Stimulated activated CD4-positive, alpha-beta T cell treated with anti-CD3 and anti-CD28 coated beads, Interleukin-1b, Interleukin-23, amount 100 ng/mL, for 1 hour (primary cell): ENCODE measurements at places on chromosomes 5 and 9.
A peak's percentile ranks its signal among the peaks of the same experiment; 100 is the strongest.

GRCh38 chr5:93399675-93400074, 181.3 kb downstream of the NR2F1-AS1 start:
- DNase-seq, result no peak

- no peak for DNase-seq
Observed at GRCh38 chr5:36728697-36729543, 122.5 kb downstream of the SLC1A3 start.

- DNase-seq, result no peak
Observed at GRCh38 chr9:77215874-77216273, 38.5 kb downstream of the VPS13A start.

- DNase-seq, result no peak
Observed at GRCh38 chr9:127865645-127866464, 11.4 kb upstream of the ENG start.

- no peak for DNase-seq
Observed at GRCh38 chr5:56838409-56839039, 23.2 kb downstream of the MAP3K1 start.

- no peak for DNase-seq
Observed at GRCh38 chr5:176620333-176620981, 9.9 kb downstream of the SNCB start.

- no peak for DNase-seq
Observed at GRCh38 chr9:37447111-37447510, 18.1 kb downstream of the ZBTB5 start.

DNA sequence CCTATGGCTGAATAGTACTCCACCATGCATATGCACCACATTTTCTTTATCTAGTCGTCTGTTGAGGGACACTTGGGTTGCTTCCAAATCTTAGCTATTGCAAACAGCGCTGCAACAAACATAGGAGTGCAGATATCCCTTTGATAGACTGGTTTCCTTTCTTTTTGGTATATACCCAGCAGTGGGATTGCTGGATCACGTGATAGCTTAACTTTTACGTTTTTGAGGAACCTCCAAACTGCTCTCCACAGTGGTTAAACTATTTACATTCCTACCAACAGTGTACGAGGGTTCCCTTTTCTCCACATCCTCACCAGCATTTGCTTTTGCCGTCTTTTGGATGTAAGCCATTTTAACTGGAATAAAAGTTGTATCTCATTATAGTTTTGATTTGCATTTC, 142.6 kb downstream of the TARS1 start:
- no peak for DNase-seq

GRCh38 chr5:126806-127205, 34.8 kb downstream of the PLEKHG4B start:
- no peak for DNase-seq

DNA sequence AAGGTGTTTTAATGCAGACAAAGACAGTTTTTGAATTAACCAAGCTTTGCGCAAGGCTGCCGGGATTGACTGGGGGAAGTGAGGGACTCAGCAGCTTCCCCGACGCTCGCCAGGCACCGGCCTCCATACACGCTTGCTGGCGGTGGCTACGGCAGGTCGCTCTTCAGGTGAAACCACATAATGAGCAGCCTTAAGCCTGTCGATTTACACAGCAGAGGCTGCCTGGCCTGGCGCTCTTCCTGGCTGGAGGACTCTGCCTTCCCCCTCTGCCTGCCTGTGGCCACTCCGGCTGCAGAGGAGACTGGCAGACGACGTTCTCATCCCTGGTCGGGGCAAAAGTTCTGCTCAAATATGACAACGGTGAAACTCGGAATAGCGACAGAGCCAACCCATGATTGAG, 9.0 kb upstream of the NOTCH1 start:
- DNase-seq, result no peak

GRCh38 chr9:126499911-126500599, 113.7 kb upstream of the LMX1B start:
- DNase-seq, result no peak

DNA sequence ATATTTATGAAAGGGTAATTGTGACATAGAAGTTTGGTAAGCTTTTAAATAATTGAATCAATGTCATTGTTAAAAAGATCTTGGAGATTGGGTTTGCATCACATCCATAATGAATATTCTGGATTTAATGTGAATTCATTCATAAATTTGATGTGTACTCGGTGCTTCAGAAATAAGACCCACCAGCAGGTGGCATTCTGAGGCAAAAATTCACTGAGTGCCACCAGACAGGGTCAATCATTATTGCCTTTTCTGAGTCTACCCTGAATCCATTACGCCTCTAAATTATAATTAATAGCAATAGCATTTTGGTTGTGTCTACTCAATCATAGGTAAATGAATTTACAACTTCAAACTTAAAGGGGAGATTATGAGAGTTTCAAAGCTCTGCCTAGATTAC, 1.0 kb downstream of the TRPC7 start:
- no peak for DNase-seq

- no peak for DNase-seq
Observed at GRCh38 chr5:167870055-167870454, 421.4 kb upstream of the WWC1 start.

- DNase-seq, result no peak
Observed at GRCh38 chr5:17343675-17344074, 126.2 kb downstream of the BASP1 start.

- no peak for DNase-seq
Observed at GRCh38 chr5:53416144-53416738, 64.2 kb upstream of the FST start.

DNA sequence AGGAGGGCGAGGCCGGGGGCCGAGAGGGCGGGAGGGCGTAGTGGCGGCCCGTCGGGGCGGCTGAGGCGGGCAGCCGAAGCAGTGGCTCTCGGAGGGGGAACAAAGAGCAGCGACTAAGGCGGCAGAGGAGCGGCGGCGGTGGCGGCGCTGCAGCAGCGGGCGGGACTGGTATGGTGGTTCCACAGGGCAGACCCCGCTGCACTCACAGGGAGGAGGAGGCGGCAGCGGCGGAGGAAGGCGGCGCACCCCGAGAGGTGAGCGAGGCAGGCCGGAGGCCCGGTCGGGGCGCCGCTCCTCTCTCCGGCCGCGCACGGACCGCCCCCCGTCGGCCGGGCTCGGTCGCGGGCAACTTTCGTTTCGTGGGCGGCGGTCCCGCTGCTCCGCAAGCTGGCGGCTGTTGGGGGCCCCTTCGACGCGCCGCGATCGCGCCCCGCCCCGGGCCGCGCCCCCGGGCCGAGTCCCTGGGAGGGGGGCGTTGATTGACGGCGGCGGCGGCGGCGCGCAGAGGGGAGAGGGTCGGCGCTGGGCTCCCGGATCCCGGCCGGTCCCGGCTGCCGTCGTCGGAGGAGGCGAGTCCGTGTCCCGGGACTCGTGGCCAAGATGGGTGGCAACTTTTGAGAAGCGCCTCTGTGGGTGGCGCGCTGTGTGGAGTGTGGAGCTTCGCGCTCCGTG, 467 bp downstream of the CNOT6 start:
- DNase-seq, result peak; percentile 7

- no peak for DNase-seq
Observed at GRCh38 chr5:179427676-179428056, 82.4 kb upstream of the ADAMTS2 start.

DNA sequence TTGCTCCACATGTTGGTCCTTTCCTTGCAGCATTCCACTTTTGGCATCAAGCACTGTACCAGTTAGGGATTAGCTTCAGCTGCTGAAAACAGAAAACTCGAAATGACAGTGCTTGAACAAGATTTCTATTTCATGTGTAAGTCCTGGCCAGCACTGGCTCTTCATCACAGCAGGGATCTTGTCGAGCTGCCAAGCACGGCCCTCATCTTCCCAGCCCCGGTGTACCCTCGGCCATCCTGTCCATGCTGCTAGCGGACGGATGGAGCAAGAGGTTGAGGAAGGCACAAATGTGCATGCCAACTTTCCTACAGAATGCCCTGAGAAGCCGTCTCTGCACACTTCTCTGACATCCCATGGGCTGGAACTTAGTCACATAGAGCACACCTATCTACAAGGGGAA, 130.6 kb downstream of the TENT4A start:
- no peak for DNase-seq

DNA sequence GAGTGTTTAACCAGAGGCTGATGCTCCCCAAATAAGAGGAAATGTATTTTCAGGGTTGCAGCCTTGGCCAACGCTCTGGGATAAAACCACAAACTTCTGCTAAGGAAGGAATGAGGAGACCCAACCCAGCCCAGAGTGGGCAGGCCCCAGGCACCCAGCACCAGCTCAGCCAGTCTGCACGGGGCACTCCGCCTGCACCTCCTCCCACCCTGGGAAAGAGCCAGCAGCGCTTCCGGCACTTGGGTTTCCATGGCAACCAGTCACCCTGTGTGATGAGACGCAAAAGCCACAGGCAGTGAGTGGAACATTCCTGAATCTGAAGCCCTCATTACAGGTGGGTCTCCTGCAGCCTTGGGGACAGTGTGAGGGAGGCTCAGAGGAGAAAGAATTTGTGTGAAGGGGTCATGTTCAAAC, 85.2 kb upstream of the ZBTB43 start:
- no peak for DNase-seq

DNA sequence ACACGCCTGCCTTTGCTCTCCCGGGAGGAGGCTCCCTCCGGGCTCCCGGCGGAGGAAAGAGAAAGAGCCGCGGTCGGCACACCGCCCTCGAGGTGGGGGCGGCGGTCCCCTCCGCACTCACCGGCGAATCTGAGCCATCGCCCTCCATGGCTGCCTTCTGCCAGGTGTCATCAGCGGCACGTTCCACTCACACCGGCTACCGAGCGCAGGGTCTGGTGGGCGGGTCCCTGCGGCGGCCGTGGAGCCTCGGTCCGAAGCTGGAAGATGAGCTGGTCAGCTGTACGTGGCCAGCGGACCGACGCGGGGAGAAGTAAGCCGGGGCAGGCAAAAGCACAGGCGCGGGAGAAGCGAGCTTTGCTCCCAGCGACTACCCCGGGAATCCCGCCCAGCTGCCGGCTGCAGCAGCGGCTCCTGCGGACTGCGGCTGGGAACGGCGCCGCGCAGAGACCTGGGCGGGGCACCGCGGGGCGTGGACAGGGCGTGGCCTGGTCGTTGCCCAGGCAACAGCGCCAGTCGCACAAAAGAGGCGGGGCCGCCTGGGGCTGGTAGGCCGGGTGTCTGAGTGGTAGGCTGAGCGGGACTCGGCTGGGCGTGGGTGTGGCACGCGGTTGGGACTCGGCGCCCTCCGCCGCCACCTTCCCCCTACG, at the start of gene TRIM36:
TRIM36 (minus strand) TSS at position 422 of the 647 bp plus-strand sequence; CDS start at position 148, 274 bp downstream.
- DNase-seq, result peak; percentile 60

GRCh38 chr5:158819095-158819494, 280.6 kb downstream of the EBF1 start:
- DNase-seq, result no peak

DNA sequence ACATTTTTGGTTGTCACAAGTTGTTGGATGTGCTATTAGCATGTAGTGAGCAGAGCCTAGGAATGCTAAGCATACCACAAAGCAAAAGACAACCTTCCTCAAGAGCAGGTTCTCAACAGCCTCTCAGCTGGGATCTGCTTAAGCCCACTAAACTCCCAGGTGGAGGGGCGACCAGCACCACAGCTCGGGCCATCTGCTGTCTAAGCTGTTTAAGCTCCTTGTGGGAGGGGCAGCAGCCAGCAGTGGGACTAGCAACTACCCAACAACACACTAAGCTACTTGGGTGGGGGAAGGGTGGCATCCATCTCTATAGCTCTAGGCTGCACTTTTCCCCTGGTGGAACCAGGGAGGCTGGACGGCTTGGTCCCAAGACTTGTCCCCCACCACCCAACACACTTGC, 1052.7 kb upstream of the ARRDC3 start:
- no peak for DNase-seq

DNA sequence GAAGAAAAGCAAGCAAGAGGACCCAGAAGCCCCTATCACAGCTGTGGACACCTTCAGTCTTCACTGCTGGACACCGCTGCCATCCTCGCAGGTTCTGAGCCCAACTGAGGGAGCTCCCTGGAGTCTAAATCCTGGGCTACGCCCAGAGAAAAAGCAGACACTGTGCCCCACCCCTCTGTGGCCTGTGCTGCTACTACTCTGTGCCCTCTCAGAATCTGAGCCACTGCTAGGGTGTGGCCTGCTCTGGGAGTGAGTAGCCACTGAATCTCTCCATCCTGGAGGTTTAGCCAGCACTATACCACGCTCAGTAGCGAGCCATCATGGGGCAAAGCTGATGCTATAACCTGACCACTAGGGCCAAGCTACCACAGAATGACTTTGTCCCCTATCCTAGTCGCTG, 338.2 kb downstream of the NPR3 start:
- DNase-seq, result no peak

GRCh38 chr5:122424132-122424531, 112.1 kb downstream of the SNCAIP start:
- DNase-seq, result no peak

DNA sequence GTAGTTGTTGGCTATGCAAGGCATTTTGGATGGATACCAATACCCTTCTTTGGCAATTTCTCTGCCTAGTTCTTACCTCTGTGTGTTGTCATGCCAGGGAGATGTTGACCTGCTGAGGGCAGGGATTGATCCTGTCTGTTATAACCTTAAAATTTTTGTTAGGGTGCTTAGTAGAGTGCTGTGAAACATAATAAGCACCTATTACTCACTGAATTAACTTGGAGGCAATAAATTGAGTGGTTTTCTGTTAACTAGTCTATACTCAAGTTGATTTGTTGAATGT, 177.2 kb downstream of the ARHGAP26 start:
- DNase-seq, result no peak

DNA sequence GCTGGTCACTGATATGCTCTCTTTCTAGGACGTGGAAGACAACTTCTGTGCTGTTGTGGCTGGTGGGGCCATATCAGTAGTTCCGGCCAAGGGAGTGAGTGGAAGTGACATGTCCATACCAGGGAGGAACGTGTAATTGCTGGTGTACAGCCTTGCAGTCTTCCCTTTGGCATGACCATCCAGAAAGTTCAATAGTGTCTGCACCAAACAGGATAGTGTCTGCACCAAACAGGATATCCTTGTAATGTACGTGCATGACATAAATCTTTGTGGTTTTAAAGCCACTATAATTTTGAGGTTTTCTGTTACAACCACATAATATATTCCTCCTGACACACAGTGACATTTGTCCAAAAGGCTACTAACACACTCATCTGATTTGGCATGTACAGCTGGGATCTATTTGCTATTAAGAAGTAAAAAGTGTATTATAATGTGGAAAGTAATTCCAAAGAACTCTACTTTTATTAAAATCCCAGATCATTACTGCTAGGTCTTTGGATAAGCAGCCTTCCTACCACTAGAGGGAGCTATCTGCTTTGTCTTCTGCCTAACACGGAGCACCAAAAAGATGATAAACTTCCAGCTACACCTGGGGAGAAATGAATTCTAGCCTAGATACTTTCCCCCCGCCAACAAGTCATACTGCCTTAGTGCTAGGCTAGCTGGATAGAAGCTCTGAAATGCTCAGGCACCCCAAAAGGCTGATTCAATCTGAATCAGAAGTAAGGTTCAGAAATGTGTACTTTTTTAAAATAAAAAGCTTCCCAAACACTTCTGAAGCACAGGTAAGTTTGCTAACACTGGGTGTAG, 52.7 kb downstream of the RNF145 start:
- peak; percentile 17 for DNase-seq
